ENCODE measurements at places on chromosomes 2 and 18. TPM values are rescaled to one million over a fixed set of nuclear protein-coding genes. Genes with fewer than 3 reads are reported as not detected.
A peak's percentile ranks its signal among the peaks of the same experiment; 100 is the strongest.

GRCh38 chr2:24163186-24163585, 11.7 kb upstream of the FAM228A start:
- no peak overlapping the region for H3K4me3 ChIP-seq
- no peaks in the 10 kb centered on the region for H3K4me1 ChIP-seq
- H3K36me3 ChIP-seq = no peaks in the 10 kb centered on the region
- no peaks in the 10 kb centered on the region for H3K27me3 ChIP-seq
- H3K27ac ChIP-seq = no peak overlapping the region

DNA sequence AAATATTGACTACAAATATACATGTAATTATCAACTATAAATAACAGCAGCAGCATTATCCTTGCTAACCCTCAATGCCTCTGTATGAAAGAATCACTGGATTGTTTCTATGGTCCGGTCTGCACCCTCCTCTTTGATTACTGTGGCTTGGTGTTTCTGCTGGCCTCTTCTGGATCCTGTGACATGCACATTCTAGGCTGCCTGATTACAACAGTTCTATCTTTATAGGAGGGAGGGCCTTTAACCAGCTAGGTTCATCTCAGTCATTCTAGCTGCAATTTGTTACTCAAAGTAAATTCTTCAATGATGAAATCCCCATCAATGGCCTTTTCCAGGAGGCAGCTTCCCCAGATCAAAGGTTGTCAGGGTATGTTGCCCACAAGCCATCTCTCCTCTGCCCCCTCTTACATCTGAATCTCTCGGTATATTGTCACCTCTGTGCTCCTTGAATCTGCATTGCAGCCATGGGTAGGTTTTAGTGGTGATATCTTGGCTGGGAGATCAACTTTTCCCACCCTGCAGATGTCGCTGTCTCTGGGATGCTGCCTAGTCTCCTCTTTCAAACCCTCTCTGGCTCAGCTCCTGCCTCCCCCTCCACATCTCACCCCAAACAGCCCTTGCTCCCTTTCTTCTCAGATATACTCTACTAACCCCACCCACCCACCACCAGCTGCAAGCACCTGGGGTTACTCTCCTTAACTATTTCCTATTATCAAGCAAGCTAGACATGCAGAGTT, 106.2 kb upstream of the BZW1 start:
- H3K27me3 ChIP-seq = peaks cover 3% of the 10 kb centered on the region
- peak; percentile 5 for DNase-seq
- H3K4me1 ChIP-seq = no peaks in the 10 kb centered on the region
- H3K4me3 ChIP-seq = no peak overlapping the region

ACADL gene
- total RNA-seq = 2.3 TPM

GRCh38 chr18:2002604-2003003, 568.7 kb downstream of the METTL4 start:
- no peak overlapping the region for H3K4me3 ChIP-seq
- no peaks in the 10 kb centered on the region for H3K36me3 ChIP-seq
- no peak for DNase-seq
- H3K27ac ChIP-seq = no peak overlapping the region
- H3K4me1 ChIP-seq = no peaks in the 10 kb centered on the region
- no peaks in the 10 kb centered on the region for H3K27me3 ChIP-seq

DNA sequence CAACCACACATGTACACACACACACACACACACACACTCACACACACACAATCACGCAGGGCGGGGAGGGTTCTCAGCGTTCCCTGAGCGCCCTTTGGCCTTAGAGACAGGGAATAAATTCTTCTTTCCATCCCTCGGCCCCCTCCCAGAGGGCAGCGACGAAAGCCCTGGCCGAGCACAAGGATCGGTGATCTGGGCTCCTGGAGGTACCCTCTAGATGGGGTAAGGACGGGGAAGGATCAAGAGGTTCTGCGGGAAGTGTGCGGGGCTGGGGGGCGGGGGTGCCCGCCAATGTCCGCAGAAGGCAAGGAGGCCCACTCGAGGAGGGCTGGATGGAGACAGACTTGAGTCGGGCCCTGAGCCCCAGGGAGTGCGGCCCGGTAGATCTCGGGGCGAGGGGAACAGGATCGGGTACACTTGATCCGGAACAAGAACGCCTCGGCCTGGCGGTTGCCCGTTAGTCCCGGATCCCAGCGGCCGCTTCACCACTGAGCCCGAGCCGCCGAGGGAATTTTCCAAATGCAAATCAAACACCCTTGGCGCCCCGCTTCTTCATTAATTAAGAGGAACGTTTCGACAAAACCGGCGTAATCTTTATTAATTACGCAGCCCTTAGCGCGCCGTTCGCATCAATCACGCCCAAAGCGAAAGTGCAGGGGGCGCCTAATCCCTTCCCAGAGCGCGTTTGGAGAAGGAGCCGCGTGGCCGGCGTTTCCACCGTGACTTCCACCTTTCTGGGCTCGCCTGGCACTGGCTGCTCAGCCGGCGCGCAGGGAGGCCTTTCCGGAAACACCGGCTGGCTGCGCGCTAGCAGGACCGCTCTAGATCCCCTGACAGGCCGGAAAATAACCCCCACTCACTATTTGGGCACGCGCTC, 7.0 kb upstream of the PAX3 start:
- H3K36me3 ChIP-seq = no peaks in the 10 kb centered on the region
- no peak for DNase-seq
- H3K27ac ChIP-seq = no peak overlapping the region
- peaks cover 13% of the 10 kb centered on the region for H3K4me1 ChIP-seq

GRCh38 chr2:84888401-84889276, 7.8 kb upstream of the TRABD2A start:
- no peaks in the 10 kb centered on the region for H3K27me3 ChIP-seq
- no peak overlapping the region for H3K27ac ChIP-seq
- H3K4me3 ChIP-seq = no peak overlapping the region
- peaks cover 7% of the 10 kb centered on the region for H3K4me1 ChIP-seq

- DNase-seq = peak; percentile 68
- peaks cover 59% of the 10 kb centered on the region for H3K36me3 ChIP-seq
- H3K4me1 ChIP-seq = peaks cover 45% of the 10 kb centered on the region
- no peak overlapping the region for H3K4me3 ChIP-seq
- H3K27ac ChIP-seq = peak overlapping the region; percentile 87
- no peaks in the 10 kb centered on the region for H3K27me3 ChIP-seq
Measured at GRCh38 chr2:54635554-54636152, 87.8 kb upstream of the EML6 start.

GRCh38 chr2:121541495-121541894, 10.8 kb downstream of the RNU4ATAC start:
- H3K36me3 ChIP-seq = no peaks in the 10 kb centered on the region
- no peaks in the 10 kb centered on the region for H3K27me3 ChIP-seq

- H3K36me3 ChIP-seq = no peaks in the 10 kb centered on the region
- no peak overlapping the region for H3K4me3 ChIP-seq
- no peak for DNase-seq
- peaks cover 16% of the 10 kb centered on the region for H3K4me1 ChIP-seq
- H3K27me3 ChIP-seq = no peaks in the 10 kb centered on the region
Measured at GRCh38 chr2:160042054-160042453, 20.4 kb downstream of the PLA2R1 start.

CACNB4 gene
- 2.9 TPM for total RNA-seq

DNA sequence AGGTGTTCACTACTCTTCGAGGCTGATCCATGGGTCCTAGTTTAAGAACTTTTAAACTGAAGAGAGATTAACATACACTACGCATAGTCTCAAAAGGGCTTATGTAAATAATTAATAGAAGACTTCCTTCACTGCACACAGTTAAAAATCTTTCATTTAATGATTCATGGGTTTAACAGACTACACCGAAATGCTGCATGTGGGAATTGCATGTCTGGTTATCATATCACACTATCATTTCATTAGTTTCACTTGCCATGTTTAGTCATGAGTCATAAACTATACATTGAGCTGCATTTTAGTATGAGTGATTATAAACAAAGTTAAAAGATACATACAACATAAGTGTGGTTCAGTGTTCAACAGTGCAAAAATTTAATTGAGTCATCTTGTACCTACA, 31.2 kb downstream of the GLS start:
- peaks cover 8% of the 10 kb centered on the region for H3K4me1 ChIP-seq
- H3K4me3 ChIP-seq = no peak overlapping the region
- peak; percentile 14 for DNase-seq
- peaks cover 15% of the 10 kb centered on the region for H3K36me3 ChIP-seq

DOK6 gene
- total RNA-seq = 3.1 TPM

DNAH7 gene
- 1.2 TPM for total RNA-seq

DNA sequence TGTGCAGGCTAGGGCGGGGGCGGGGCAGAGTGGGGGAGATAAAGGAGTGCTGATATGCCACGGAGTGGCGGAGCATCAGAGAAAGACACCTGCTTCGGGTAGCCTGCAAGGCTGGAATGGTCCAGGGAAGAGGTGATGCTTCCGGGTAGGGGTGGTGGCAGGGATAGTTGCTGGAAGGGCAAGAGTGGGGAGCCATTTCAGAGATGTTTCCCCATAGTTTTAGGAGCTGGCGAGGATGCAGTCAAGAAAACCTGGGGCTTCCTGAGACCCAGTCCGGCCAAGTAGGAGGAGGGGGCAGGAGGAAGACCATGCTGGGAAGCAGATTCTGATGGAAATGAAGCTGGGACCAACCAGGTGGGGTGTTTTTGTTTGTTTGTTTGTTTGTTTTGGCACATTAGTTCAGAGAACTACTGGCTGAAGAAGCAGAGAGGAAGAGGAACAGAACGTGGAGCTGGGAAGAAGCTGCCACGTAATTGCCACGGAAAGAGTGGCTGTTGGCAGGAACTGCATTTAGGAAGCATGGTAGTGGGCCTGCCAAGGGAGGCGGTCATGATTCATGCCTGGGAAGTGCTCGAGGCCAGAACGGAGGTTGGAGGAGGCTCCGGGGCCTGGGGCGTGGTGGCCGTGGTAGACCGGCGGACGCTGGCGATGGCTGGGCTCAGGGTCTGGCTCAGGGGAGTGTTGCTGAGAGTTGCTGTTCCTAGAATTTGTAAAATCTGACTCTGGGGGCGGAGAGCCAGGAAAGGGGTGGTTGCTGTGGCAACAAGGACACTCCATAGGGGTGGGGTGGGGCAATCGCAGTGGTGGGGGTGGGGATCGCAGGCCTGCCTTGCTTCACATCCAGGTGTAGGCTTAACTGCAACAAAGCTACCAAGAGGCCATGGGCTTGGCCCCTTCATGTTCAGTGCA, 8.6 kb upstream of the INPP5D start:
- no peak overlapping the region for H3K27ac ChIP-seq
- no peaks in the 10 kb centered on the region for H3K4me1 ChIP-seq

DNA sequence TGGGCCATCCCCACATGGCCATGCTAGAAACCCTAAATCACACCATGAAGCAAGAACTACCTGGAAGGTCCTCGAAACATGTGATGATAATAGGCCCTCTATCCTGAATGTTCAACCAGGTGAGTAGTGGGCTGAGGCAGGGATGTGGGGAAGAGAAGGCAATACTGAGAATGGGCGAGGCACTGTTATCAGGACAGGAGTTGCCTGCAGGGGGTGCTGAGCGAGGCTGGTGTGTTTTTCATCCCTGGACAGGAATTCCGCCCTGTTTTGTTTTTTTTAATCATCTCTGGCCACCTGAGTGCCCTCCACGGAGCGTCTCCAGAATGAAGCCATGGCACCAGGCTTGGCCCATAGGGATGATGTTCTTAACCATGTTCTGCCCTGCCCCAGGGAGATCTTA, 103.0 kb upstream of the SOX11 start:
- H3K27me3 ChIP-seq = no peaks in the 10 kb centered on the region
- H3K36me3 ChIP-seq = no peaks in the 10 kb centered on the region
- no peak overlapping the region for H3K27ac ChIP-seq
- no peaks in the 10 kb centered on the region for H3K4me1 ChIP-seq

NXPH2 gene
- total RNA-seq = 1.0 TPM

CRYGC gene
- not detected for total RNA-seq

DNA sequence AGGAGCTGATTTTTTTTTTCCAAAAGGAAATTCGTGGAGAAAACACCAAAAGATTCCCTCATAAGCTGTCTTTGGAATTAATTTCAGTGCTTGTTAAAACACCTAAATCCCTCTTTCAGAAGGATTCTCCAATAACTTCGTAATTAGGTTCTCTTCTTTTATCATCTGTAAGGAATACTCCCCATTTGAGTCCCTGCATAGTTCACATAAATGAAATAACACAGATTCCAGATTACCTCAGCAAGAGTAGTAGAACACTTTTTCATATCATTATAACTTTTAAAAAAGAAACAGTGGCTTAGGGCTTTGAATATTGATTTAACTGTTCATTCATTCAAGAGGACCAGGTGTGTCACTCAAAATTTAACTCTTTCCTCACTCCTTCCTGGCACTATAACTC, 55.5 kb downstream of the ARHGAP28 start:
- no peak overlapping the region for H3K4me3 ChIP-seq
- peaks cover 18% of the 10 kb centered on the region for H3K4me1 ChIP-seq
- peak; percentile 37 for DNase-seq
- no peaks in the 10 kb centered on the region for H3K36me3 ChIP-seq

- H3K4me1 ChIP-seq = peaks cover 2% of the 10 kb centered on the region
- no peaks in the 10 kb centered on the region for H3K36me3 ChIP-seq
- no peaks in the 10 kb centered on the region for H3K27me3 ChIP-seq
- no peak for DNase-seq
- no peak overlapping the region for H3K27ac ChIP-seq
Measured at GRCh38 chr2:226338825-226339224, 460.8 kb downstream of the IRS1 start.

GRCh38 chr18:57234346-57234745, 87.5 kb downstream of the BOD1L2 start:
- no peaks in the 10 kb centered on the region for H3K27me3 ChIP-seq
- H3K4me1 ChIP-seq = no peaks in the 10 kb centered on the region
- no peak for DNase-seq
- no peak overlapping the region for H3K4me3 ChIP-seq
- no peak overlapping the region for H3K27ac ChIP-seq
- H3K36me3 ChIP-seq = no peaks in the 10 kb centered on the region

ST8SIA5 gene
- 0.36 TPM for total RNA-seq

DNA sequence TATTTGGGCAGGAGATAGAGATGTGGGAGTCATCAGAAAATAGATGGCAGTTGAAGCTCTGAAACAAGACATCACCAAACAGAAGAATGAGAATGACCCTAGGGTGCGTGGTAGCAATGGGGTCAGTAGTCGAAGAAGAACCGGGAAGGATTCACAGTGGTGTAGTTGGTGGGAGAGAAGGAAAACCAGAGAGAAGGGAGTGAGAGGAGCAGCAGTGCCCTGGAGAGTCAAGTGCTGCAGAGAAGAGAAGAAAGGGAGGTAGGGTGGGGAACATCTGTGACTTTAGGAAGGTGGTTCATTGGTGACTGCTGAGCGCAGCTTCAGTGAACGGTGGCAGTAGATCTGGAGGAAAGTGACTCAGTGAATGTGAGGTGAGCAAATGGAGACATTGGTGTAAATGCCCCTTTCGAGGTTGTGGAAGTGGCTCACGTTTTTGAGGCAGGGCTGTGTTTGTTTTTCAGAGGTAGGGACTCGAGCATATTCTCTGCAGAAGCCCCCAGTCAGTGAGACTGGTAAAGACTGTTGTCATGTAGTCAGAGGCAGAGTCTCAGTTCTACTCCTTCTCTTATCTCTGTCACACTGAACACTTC, 36.4 kb downstream of the CDC42EP3 start:
- H3K4me3 ChIP-seq = no peak overlapping the region
- H3K27me3 ChIP-seq = no peaks in the 10 kb centered on the region
- H3K36me3 ChIP-seq = no peaks in the 10 kb centered on the region
- DNase-seq = no peak
- peaks cover 12% of the 10 kb centered on the region for H3K4me1 ChIP-seq
- peak overlapping the region; percentile 48 for H3K27ac ChIP-seq

CTNNA2 gene
- 4.3 TPM for total RNA-seq

DNA sequence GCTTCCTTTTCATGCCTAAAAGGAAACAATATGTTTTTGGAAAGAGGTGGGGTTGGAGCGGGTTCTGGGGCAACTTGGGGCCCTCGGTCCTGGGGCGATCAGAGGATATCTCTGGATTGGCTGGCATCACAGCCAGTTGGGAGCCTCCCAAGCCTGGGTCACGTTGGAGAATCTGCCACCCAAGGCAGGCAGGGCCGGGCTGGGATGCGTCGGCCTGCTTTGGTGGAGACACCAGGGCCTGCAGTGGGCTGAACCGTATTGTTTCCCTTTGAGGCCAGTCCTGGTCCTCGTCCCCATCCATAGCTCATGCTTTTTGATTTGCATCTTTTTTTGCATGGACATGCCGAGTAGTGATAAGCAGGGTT, 235.8 kb downstream of the ATAD2B start:
- H3K27me3 ChIP-seq = no peaks in the 10 kb centered on the region
- H3K4me1 ChIP-seq = no peaks in the 10 kb centered on the region
- no peak for DNase-seq
